Stimulated activated CD4-positive, alpha-beta T cell treated with anti-CD3 and anti-CD28 coated beads, Interleukin-1b, Interleukin-23, amount 100 ng/mL, for 48 hours (primary cell): ENCODE measurements at places on chromosomes 4 and X.

DNA sequence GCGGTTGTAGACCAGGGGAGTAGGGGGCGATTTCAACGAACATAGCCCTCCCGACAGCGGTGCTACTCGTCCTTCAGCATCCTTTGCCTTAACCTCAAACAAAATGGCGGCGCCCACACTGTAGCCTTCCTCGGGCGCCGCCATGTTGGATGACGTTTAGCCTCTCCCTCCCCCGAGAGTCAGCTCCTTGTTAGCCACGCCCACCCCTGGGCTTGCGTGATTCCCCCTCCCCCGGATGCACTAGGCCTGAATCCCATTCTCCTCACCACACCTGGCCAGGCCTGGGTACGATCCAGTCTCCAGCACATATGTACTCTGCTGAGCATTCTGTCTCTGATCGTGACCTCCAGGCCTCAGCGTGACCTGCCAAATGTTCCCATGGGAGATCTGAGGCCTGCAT lies 49.0 kb upstream of the ZNF157 start:
- DNase-seq, result no peak

- DNase-seq, result no peak
These were observed 49.5 kb downstream of the UNC5C start for GRCh38 chr4:95499291-95499696.

- DNase-seq, result no peak
These were observed 518 bp downstream of the PRDM8 start for GRCh38 chr4:80197601-80198440.

GRCh38 chr4:82667761-82668480 lies 106.1 kb upstream of the TMEM150C start:
- DNase-seq, result no peak

DNA sequence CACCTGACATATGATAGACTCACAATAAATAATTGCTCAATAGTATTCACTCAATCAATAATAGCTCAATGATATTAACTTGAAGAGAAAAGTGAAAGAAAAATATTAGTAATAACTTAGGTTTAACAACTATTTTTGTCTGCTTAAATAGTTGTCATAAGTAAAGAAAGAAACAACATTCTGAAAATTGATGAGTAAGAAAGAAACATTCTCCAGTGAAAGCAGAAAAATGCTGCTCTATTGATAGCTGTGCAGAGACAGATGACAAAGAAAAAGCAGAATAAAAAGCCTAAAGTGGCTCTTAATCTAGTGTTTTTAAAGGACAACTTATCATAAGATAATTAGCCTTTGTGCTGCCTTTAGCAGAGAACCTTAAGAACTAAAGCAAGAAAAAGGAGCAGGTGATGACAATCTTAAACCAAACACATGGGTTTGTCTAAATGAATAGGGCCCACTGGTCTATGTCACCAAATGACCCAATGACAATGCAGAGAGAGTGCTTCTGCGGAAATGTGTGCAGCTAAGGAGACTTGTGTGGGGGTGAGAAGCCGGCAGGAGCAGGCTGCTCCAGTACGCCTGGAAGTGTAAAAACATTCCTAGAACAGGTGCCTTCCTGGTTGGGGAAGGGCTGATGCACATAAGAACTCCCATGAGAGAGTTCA lies 13.2 kb downstream of the HS3ST1 start:
- DNase-seq, result no peak

DNA sequence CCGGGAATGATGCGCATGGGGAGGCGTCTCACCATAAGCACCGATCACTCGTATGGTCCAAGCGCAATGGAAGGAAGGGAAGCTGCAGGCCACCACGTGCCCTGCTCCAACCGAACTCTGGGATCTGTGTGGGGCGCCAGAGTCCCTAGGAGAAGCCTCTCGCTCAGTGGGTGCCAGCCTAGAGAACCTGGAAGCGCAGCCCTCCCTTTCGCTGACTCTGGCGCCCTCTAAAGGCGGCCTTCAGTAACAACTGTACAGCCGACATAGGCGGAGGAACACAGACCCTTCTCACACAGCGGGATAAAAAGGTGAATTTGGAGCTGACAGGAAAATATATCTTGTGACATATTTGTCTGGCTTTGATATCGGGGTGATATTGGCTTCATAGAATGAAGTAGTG lies 76.0 kb downstream of the INTS6L start:
- peak; percentile 35 for DNase-seq

DNA sequence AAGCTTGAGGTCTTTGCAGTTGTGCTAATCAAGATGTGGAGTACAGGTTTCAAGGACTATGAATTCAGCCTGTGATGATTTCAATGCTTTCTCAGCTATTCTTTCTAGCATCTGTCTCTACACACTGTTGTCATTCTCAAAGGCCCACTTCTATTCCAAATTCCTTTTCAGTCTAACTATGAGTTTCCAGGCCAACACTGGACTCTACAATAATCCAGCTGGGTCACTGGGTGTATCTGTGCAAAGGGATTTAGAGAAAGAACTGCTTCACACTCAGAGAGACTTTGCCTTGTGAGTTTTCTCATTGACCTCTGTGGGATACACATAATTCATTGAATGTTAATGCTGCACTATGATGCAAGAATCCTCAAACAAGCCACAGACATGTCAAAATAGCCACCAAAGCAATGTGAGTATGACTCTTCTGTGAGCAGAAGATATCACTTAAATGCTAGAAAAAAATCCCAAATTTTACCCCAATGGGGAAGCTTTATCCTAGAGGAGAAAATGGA lies 171.8 kb upstream of the CLNK start:
- DNase-seq, result no peak

GRCh38 chr4:1523506-1523905 lies 117.3 kb upstream of the NKX1-1 start:
- no peak for DNase-seq

- DNase-seq, result no peak
These were observed 585.6 kb downstream of the ADGRL3 start for GRCh38 chr4:61785761-61786160.

- DNase-seq, result no peak
These were observed 2023.0 kb upstream of the AGA start for GRCh38 chr4:179465131-179465797.

- DNase-seq, result no peak
These were observed 61.1 kb downstream of the HDX start for GRCh38 chrX:84441143-84441542.

GRCh38 chr4:142567620-142568451 lies 278.3 kb downstream of the INPP4B start:
- no peak for DNase-seq

- no peak for DNase-seq
These were observed 204.7 kb downstream of the TLL1 start for GRCh38 chr4:166077782-166078181.

DNA sequence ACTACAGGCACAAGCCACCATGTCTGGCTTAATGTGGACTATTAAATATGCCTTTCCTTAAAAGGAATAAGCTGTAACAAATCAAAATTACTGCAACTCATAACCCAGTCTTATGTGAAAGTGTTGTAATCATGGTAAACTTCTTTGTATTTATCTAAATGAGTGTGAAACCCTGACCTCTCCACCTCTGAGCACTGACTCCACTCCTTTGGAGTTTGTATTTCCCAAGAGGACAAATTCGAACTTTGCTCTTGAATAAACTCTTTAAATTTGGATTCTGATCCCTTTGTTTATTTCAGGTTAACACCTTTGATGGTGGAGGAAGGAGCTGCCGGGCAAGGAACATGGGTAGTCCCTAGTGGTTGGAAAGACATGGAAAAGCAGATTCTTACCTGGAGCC lies 48.3 kb upstream of the FAM9A start:
- DNase-seq, result no peak

GRCh38 chrX:154731184-154731583 lies 19.7 kb downstream of the GAB3 start:
- no peak for DNase-seq

GRCh38 chr4:86015412-86016350 lies 344.2 kb downstream of the MAPK10 start:
- no peak for DNase-seq

GRCh38 chr4:13626492-13627177 lies 890 bp downstream of the BOD1L1 start:
- DNase-seq, result no peak

DNA sequence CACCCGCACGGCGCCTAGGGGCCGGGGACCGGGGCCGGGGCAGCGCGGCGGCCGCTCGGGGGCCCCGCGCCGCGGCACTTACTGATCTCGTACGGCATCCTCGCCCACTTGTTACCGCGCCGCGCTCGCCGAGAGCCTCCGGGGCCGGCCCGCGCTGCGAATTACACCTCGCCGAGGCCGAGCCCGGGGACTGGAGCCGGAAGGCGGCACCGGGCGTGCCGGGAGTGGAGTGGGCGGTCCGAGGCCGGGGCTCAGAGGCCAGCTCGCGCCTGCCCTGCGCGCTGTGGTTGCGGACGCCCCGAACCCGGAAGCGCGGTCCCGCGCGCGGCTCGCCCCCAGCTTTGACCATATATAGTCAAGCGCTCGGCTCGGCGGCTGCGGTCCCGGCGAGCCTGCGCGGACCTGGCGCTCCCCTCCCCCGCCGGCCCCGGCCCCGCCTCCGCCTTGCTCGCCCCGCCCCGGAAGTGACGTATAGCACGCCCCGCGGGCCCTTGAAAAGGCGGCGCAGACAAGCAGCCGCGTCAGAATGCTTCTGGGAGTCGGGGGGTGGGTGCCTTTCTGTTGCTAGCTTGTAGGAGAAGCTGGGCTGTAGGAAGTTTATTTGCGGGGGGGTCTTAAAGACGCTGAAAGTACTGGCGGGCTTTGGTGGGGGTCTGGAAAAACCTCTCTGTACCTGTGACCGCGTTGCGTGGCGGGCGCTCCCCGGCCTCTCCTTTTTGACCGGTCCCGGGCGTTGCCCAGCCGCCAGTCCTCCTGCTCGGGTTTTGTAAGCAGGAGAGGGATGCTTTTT lies at the start of gene WDR1:
Gene WDR1 (minus strand): TSS at position 231 of the 790 bp plus-strand sequence. CDS start 133 bp downstream, at position 98.
- peak; percentile 92 for DNase-seq

DNA sequence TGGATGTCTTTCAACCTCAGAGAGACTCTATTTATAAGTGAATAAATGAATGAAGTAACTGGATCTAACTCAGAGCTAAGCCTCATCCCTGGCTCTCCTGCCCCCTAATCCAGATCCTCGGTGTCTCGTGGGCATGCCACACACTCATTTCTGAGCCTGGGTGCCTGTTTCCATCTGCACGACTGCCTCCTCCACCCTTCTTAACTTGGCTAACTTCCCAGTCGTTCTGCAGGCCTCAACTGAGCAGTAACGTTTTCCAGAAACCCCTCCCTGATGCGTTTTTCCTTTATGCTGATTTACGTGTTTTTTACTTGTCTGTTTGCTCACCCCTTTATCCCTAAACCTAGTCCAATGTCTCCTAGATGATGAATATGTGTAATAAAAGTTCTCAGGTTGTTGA lies 186.9 kb upstream of the HS3ST1 start:
- no peak for DNase-seq

DNA sequence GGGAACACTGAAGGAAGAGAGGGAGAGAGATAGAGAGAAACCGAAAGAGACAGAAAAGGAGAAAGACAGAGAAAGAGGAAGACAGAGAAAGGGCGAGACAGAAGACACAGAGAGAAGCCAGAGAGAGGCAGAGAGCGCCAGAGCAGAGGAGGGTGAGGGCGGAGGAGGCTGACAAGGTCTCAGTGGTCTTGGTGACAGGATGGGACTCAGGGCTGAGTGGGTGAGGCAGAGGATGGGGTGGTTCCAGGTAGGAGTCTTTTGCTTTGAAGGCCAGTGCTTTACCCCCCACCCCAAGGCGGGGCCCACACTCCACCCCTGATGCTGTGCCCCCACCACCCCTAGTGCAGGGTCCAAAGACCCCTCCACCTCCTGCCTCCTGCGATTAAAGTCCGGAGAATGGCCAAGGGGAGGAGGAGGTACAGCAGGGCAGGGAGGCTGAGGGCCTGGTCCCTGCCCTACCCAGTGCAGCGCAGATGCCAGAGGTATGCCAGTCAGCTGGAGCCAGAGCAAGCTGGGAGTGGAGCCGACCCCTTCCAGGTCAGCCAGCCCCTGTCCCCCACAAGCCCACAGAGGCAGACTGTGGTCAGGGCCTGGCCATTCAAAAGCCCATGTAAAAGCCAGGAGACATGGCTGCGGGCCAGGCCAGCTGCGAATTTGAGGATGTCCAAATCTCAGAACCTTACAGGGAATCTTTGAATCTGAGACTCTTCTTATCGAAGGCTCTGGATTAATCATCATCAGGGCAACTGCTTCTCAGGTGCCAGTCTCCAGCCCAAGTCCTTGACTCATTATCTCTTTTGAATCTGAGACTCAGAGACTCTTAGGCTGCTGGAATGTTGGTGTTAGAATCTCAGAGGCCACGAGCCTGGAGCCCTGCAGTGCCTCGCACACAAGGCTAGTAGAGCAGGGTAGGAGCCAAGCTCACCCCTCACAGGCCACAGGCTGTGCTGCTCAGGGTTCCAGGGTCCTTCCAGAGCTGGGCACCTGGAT lies 758 bp downstream of the IQSEC2 start:
- DNase-seq, result no peak

DNA sequence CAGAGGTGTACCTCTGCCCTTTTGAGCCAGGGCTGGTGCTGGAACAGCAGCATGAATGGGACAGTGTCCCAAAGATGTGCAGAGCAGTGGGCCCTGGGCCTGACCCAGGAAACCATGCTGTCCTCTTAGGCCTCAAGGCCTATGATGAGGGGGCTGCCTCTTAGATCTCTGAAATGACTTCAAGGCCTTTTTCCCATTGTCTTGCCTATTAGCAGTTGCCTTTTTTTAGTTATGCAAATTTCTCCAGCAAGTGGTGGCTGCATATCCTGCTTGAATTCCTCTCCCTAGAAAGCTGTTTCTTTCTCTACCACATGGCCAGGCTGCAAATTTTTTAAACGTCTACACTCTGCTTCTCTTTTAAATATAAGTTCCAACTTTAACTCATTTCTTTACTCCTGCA lies 160.3 kb downstream of the CFAP299 start:
- no peak for DNase-seq

DNA sequence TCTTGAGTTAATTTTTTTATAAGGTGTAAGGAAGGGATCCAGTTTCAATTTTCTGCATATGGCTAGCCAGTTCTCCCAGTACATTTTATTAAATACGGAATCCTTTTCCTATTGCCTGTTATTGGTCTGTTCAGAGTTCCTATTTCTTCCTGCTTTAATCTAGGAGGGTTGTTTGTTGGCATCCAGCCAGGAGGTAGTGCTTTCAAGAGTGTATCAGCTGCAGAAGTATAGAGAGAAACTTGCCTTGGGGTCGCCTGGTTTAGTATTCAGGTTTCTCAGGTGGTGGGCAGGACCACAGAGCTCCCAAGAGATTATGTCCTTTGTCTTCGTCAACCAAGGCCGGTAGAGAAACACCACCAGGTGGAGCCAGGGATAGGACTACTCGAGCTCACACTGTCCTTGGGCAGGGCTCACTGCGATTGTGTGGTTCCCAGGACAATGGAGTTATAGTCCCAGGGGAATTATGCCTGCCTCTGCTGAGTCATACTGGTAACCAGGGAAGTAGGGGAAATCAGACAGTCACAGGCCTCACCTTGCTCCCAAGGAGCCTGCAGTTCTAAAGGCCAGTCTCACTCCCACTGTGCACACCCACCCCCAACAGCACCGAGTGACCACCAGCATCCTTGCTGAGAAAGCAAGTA lies 168.1 kb downstream of the VSIG4 start:
- DNase-seq, result no peak

GRCh38 chrX:78123190-78123589 lies 16.3 kb downstream of the TAF9B start:
- peak; percentile 42 for DNase-seq

GRCh38 chr4:158824425-158825274 lies 55.8 kb downstream of the FNIP2 start:
- no peak for DNase-seq

GRCh38 chrX:74015379-74016019 lies 288.5 kb upstream of the ZCCHC13 start:
- peak; percentile 36 for DNase-seq
